ENCODE measurements at places on chromosomes 2 and 18.

DNA sequence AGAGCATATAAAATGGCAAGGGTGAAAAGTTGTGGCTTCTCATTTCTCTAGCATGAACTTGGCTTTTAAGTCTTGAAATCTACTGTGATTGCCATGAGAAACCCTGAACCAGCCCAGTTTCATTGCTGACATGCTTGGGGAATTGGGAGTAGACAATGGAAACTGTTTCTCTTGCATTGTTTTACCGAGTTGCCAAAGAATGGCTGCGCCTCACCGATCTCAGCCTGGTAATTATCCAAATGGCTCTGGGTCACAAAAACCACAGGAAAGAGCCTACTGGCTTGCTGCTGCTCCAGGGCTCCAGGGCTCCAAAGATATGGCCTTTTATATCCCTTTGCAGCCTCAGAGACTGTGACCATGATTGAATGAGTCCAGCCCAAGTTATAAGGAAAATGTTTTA, 310.4 kb upstream of the NT5C1B start:
- DNase-seq = no peak

DNA sequence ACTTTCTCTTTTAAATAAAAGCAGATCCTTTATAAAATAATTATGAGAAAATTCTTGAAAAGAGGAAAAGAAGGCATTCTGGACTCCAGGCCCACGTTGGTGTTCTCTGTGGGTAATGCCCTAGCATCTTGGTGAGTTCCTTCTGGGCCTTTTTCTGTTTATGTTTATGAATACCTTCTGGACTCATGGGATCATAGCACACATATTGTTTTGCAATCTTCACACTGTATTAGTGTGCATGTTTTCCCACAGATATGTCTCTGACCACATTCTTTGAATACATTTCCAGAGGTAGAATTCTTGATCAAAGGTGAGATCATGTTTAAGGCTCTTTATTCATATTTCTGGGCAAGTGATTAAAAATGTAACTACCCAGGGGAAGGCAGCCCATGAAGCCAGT, 15.9 kb downstream of the GLI2 start:
- no peak for DNase-seq

GRCh38 chr2:46269001-46269400, 28.2 kb upstream of the EPAS1 start:
- no peak for DNase-seq

GRCh38 chr2:200119236-200119635, 163.9 kb downstream of the MAIP1 start:
- DNase-seq = no peak

DNA sequence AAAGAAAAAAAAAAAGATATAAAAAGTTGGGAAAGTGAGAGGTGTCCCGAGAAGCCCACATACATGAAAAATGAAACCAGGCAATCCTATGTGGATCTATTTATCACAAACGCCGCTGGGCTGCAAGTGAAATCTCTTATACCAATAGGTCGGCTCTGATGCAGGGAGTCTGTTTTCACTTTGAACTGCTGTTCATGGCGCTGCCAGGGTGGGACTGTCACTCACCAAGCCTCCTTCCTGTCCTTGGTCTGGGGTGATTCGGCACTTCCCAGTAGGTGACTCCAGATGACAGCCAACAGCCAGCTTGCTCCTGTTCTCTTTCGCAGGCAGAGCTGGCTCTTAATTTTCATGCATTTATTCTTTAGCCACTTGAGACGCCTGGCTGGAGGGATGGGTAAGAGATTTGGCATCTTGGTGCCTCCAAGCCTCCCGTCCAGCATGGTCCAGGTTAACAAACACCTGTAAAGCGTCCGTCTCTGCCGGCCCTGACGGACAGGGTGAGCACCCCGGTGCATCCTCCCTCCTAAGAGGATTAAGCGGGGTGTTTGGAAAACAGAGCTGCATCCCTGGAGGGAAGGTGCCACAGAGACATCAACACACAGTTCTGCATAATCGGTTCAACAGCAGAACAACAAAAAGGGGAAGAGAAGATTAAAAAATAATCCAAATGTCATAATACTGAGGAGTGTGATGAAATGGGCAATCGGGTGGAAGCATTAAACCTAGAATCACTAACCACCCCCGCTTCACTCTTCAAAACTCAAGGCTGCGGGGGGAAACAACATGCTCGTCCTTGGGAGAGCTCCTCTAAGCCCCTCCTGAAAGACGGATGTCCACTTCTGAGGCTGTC, 58.7 kb downstream of the STEAP3 start:
- DNase-seq = no peak

GRCh38 chr2:12090590-12090989, 344.2 kb downstream of the LPIN1 start:
- DNase-seq = no peak

- no peak for DNase-seq
Measured at GRCh38 chr2:46774499-46775228, 140.9 kb downstream of the MCFD2 start.

GRCh38 chr18:48952287-48953103, 1.7 kb upstream of the SMAD7 start:
- DNase-seq = peak; percentile 71

GRCh38 chr18:45402485-45403056, 212.7 kb upstream of the SLC14A2 start:
- no peak for DNase-seq

DNA sequence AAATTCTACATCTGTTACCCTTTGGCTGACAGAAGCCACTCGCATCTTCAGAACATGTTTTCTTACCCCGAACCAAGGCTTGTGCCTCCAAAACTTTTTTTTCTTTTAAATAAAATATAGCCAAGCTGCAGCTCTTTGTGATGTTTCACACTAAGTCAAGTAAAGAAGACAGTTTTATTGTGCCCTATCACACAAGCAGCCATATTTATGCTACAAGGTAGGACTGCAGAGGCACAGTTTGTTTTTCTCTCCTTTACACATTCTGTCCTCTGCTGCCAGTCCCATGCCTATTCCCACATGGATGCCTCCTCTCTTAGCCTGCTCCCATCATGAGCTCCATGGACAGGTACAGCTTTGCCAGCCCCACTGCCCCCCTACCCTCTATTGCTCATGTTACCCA, 219.6 kb upstream of the THUMPD2 start:
- DNase-seq = no peak

DNA sequence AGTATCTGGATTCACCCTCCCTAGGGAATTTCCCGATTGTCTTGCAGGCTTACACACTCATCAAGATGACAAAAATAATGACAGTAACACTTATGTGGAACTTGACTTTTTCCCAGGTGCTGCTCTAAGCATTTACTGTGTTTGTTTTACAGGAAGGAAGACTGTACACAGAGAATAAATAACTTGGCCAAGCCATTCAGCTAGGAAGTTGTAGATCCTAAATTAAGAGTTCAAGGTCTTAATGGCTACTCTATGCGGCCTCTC, 549 bp upstream of the DPP4 start:
- no peak for DNase-seq

DNA sequence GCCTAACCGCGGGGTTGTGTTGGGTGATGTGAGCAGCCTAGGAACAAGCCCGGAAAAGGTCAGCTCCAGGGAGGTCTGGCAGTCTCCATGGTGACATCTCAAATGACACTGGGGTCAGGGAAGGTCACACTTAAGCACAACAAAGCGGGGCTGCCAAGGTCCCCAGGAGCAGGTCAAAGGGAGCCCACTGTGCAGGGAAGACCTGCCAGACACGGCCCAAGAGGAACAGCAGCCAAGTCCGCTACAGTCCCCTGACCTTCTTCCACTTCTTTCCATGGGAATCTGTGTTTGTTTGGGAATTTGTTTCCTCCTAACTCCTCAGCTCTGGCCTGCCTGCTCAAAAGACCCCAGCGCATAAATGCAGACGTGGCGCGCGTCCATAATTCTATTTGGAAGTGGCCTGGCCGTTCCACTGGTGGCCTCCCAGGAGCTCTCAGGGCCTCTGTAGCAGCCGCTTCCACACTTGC, 232.1 kb upstream of the COPS8 start:
- no peak for DNase-seq

GRCh38 chr2:187614756-187615155, 60.5 kb upstream of the TFPI start:
- DNase-seq = no peak

GRCh38 chr2:58601017-58601416, 359.9 kb upstream of the FANCL start:
- no peak for DNase-seq

GRCh38 chr18:9870431-9871008, 15.3 kb upstream of the TXNDC2 start:
- DNase-seq = no peak

GRCh38 chr2:43040084-43040854, 186.1 kb downstream of the ZFP36L2 start:
- no peak for DNase-seq

- DNase-seq = no peak
Measured at GRCh38 chr2:231794383-231794782, 8.1 kb downstream of the COPS7B start.

GRCh38 chr2:119227346-119227745, 3.7 kb downstream of the STEAP3 start:
- no peak for DNase-seq

GRCh38 chr2:144705328-144706245, 185.7 kb upstream of the ZEB2 start:
- no peak for DNase-seq

GRCh38 chr2:36369163-36369562, 13.6 kb downstream of the CRIM1 start:
- DNase-seq = no peak

GRCh38 chr2:238874330-238875050, 26.6 kb downstream of the TWIST2 start:
- no peak for DNase-seq

DNA sequence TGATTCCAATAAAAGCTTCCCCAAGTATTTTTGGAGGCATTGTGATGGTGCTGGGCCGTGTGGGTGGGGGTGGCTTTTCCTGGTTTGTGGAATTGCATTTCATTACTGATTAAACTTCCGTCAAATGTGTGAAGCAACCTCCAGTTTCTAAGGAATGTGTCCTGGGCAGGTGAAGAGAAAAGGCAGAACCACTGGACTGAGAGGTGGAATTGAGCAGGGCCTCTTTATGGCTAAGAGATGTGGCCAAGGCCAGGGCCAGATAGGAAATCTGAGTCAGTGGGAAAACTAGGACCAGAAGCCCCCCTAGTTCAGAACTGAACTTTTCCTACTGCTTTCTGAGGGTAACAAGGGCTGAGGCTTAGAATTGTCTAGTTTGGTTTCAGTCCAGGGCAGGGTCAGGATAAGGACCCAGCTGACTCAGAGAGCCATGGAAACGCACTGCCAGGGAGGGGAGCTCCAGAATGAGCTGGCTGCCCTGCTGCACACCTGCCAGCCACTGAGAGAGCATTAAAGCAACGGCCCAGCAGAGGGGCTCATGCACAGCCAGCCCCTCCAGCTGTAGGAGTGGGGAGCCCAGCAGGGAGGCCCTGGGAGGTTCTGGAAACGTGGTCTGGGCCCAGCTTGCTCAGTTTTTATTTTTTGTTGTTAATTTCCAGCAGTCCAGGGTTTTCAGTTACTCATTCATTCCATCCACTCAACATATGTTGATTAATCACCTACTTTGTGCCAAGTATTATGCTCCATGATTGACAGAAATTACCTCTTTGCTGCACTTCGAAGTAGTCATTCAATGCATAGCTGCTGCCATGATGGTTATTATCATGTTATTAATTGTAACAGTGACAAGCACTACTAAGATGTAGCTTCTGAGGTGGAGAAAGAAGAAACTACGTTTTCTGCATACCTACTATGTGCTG, 156.1 kb downstream of the MSH2 start:
- no peak for DNase-seq

GRCh38 chr18:57059366-57059765, 87.5 kb upstream of the BOD1L2 start:
- DNase-seq = no peak

- peak; percentile 60 for DNase-seq
Measured at GRCh38 chr2:126634273-126634861, 21.6 kb upstream of the GYPC start.

GRCh38 chr2:200762127-200762526, 49.6 kb upstream of the BZW1 start:
- no peak for DNase-seq

GRCh38 chr2:17301437-17301836, 216.8 kb downstream of the RAD51AP2 start:
- no peak for DNase-seq

- DNase-seq = peak; percentile 72
Measured at GRCh38 chr2:230793572-230794359, 71.0 kb upstream of the ITM2C start.

Data from CD4-positive, alpha-beta T cell treated with Interleukin-17A for 4 hours (primary cell).